Activated CD8-positive, alpha-beta memory T cell treated with anti-CD3 and anti-CD28 coated beads for 4 hours (primary cell): ENCODE measurements at places on chromosomes 4 and X.

- no peak for DNase-seq
Measured at GRCh38 chrX:101774340-101774739, 114.7 kb upstream of the ARMCX2 start.

- no peak for DNase-seq
Measured at GRCh38 chr4:113101669-113102068, 52.2 kb downstream of the ANK2 start.

DNA sequence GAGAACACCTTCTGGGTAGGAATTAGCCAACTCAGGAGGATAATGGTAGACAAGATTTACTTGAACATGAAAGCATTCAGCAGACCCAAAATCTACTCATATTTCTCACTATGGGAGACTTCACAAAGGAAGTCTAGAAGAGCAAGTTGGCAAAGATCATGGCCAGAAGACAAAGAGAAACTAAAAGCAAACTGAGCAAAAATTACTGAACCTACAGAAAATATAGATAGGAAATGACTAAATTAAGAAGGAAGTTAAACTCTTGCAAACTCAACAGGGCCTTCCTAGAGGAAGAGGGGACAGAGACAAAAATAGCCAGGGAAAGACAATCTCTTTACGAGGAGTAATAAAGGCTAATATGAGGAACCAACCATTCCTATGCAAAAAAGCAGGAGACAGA, 18.7 kb downstream of the CORIN start:
- DNase-seq = no peak

DNA sequence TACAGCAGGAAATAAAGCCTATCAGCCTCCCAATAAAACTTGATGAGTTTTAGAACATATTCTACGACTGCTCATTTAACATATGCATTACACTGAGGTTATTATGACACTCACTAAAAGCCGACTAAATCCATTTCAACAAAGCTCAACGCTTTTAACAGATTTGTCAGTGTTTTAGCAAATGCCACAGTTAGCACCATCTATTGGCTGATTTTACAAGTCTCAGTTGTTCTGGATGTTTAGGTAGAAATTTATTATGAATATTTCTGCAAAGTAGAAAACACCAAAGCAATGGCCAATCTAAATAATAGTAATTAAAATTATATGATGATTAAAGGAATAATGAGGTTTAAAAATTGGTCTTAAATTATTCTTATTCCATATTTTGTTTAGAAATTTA, 993.2 kb upstream of the PCDH7 start:
- no peak for DNase-seq

- no peak for DNase-seq
Measured at GRCh38 chrX:17438221-17438620, 63.2 kb downstream of the NHS start.

- DNase-seq = no peak
Measured at GRCh38 chr4:152501846-152502536, 33.9 kb downstream of the FBXW7 start.

DNA sequence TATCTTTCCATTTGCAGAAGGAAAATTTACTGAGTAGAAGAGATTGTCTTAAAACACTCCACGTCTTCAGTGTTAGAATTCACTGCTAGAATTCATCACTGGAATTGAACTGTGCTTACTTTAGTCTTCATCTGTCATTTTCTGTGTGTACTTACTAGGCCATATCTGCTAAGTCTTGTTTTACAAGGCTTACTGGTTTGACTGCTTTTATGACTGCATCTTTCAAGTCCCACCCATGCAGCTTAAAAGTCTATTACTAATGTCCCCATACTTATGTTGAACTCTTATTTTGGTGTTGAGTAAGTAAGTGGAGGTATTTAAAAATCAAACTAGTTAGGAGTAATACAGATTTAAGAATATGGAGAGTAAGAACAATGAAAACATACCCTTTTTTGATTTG, 14.6 kb downstream of the CLCN3 start:
- no peak for DNase-seq

DNA sequence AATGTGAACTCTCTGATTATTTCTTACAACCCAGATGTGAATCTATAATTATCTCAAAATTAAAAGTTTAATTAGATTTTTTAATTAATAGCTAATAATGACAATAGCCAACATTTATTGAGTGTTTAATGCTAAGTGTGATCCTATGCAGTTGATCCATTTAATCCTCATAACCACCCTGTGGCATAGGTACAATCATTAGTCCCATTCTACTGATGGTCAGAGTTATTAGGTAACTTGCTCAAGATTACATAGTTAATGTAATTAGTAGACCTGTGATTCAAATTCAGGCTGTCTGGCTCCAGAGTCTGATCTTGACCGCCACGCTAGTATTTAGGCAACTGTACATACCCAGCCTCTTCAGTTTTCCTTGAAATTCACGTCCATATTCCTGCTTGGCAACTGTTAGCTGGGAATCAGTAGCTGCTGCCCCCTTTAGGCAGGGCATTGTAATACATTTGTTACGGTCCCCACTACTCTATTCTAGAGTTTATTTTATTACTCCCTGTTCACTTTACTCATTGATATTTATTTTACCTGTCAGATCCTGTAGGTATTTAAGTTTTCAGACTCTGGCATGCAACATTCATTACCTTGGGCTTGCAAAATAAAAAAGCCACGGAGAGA, 20.6 kb upstream of the TEC start:
- no peak for DNase-seq
